Pulmonary artery endothelial cell (primary cell): ENCODE measurements at places on chromosomes 5 and 9.

GRCh38 chr5:128637031-128637430, 99.0 kb upstream of the FBN2 start:
- no peak for DNase-seq

GRCh38 chr9:18826248-18826647, 206.8 kb downstream of the SAXO1 start:
- DNase-seq, result no peak

- no peak for DNase-seq
These were observed 39.1 kb upstream of the GZMA start for GRCh38 chr5:55063220-55063863.

DNA sequence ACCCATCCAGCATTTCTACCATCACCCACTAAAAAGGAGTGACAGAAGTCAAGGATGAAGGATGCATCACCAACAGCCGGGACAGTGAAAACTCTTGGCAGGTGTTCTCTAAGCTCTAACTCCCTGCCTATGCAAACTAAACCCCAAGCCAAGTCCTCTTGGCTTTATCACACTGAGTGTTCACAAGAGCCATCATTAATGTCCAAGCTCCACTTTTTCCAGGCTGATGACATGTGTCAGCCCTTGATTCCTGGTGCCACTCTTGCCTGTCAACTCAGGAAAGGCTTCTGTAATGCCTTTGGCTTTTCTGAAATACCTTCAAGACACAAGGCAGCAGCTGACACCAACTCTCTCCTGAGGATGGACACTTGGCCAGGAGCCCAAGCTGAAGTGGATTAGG, 86.9 kb downstream of the NR6A1 start:
- DNase-seq, result no peak

DNA sequence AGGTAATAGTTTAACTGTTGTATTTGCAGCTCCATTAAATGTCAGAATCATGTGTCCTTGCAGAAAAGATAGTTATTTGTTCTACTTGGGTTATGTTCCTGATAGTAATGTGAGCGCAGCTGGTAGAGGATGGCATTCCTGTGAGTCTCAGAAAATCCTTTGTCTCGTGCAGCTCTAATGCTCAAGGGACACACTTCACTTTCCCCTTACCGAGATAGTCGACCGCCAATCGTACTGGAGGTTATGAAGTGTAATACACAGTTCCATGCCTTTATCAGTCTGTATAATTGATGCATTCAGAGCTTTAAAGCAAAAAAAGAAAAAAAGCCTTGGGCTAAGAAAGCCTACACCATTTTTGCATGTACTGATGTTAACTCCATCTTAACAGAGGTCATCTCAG, 60.2 kb upstream of the SRP19 start:
- DNase-seq, result no peak

DNA sequence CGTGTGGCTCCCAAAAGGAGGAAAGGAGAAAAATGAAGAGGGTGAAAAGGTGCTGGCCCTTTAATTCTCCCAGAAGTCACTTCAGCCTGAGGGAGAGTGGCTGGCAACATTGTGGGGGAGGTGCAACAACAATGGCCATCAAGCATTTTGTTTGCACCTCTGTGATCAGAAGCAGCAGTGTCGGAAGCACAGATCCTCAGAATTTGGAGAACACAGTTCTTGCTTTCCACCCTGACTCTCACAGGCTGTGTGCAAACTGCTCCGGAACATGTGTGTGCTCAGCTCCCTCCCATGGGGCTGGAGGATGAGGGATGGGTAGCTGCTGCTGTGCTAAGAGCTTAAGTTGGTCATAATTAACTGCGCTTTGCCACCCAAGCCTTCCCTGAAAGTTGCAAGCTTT, 127.1 kb downstream of the DPYSL3 start:
- no peak for DNase-seq

DNA sequence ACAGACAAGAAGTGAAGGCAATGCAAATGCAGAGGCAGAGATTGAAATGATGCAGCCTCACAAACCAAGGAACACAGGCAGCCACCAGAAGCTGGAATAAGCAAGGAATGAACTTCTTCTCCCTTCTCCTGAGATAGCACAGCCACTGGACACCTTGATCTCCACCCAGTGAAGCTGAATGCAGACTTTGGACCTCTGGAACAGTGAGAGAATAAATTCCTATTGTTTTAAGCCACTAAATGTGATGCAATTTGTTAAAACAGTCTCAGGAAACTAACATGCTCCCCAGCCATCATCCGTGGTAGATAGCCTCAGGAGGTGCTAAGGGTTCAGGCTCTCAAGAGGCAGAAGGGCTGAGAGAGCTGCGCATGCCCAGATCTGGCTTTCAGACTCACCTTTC, 512.2 kb upstream of the ZNF608 start:
- no peak for DNase-seq

DNA sequence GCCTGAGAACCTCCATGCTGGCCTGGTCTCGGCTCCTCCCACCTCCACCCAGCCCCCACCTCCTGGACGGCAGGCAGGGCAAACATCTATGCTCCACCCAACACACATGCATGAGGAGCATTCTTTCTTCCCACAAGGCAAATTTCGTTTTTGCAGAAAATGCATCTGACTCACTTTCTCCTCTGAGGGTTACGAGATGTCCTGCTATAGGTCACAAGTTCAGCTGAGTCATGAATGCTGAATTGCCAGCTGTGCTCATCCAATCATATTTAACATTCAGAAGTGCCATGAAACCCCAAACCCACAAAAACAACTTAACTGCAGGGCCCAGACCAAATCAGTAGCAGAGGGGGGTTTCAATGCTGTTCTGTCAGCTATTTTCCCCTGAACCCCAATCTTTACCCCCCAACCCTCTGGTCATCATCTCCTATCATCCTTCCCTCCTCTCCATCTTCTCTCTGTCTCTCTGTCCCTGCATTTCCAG, 39.0 kb upstream of the OSMR start:
- DNase-seq, result peak; percentile 29

DNA sequence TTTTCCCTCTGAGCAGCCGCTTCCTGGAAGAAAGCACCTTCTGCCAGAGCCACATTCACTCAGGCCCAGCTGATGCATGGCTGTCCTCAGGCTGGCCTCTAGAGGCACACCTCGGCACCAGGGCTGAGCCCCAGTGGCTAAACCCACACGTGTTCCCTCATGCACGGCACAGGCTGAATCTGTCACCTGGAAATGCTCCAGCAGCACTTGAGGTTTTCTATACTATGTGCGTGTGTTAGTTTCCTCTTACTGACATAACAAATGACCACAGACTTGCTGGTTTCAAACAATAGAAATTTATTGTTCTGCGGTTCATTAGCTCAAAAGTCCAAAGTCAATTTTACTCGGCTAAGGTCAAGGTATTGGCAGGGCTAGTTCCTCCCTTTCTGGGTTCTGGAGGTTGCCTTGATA, 141.4 kb downstream of the LRRC70 start:
- DNase-seq, result peak; percentile 4

- no peak for DNase-seq
These were observed 12.6 kb upstream of the ACSL6 start for GRCh38 chr5:132024117-132024435.

GRCh38 chr5:74413403-74414048, 227.0 kb downstream of the ENC1 start:
- DNase-seq, result no peak

GRCh38 chr5:1519631-1520210, 4.0 kb downstream of the LPCAT1 start:
- DNase-seq, result no peak

DNA sequence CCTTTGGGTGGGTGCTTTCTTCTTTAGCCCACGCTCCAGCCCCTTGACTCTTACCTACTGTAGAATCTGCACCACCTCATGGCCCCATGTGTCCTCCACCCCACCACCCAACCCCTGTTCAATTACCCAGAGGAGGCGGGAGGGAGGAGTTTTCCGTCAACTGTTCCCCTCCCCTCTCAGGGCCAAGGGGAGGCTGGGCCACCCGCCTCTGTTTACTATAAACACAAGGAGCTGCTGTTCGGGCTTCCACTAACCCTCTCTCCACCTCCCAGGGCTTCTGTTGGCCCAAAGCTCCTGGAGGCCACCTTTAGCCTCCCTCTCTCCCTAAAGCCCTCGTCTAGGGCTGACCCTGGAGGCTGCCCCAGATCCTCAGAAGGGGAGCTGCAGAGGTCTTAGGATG, 59.2 kb downstream of the FOXI1 start:
- no peak for DNase-seq

- no peak for DNase-seq
These were observed 63.3 kb downstream of the DCP2 start for GRCh38 chr5:113039934-113040285.

DNA sequence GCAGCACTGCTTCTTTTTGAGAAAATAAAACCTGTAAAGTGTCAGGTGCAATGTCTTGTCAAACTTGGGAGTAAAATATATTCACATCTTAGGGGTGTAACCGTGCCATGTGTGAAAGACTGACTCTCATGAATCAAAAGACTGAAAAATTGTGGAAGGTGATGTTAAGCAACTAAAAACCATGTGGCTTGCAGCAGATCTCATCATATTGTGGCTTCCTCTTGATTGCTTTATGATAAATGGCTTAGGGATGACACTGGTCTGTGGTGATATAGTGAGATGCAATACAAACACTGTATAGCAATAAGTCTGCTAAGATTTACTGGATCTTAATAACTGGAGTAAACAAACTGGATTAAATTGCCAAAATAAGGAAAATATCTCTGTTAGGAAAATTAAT, 321.6 kb downstream of the EDIL3 start:
- DNase-seq, result no peak

DNA sequence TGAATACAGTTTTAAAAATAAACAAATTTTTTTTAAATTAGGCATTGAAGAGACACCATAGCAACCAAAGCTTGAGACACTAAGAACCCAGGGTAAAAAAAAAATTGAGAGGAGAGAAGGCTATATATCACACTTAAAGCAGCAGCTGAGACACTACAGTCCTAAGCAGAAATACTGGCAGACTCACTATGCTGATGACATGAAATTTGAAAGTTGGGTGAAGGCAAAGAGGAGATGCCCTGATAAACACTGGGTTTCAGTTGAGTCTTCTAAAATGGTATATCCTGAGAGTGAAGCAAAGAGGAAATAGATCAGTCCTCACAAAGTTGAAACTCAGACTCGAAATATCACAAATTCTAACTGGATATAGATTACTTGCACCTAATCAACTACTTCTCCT, 419.9 kb upstream of the CDH9 start:
- DNase-seq, result no peak
